ENCODE measurements at places on chromosomes 16 and 17.
A peak's percentile ranks its signal among the peaks of the same experiment; 100 is the strongest.

DNA sequence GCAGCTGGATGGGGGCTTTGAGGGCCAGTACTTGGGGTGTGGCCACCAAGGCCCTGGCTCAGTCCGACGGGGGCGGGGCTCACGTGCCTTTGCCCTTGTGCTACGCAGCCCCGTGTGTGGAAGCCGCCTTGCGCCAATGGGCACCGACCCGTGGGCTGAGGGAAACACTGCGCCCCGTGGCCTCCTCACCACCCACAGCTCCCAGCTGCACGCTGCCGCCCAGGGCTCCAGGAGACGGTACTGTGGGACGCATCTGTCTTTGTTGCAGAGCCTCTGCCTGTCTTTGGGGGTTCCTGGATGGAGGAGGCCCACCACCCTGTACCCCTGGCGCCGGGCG, 7.6 kb downstream of the CDH15 start:
- no peak for DNase-seq

DNA sequence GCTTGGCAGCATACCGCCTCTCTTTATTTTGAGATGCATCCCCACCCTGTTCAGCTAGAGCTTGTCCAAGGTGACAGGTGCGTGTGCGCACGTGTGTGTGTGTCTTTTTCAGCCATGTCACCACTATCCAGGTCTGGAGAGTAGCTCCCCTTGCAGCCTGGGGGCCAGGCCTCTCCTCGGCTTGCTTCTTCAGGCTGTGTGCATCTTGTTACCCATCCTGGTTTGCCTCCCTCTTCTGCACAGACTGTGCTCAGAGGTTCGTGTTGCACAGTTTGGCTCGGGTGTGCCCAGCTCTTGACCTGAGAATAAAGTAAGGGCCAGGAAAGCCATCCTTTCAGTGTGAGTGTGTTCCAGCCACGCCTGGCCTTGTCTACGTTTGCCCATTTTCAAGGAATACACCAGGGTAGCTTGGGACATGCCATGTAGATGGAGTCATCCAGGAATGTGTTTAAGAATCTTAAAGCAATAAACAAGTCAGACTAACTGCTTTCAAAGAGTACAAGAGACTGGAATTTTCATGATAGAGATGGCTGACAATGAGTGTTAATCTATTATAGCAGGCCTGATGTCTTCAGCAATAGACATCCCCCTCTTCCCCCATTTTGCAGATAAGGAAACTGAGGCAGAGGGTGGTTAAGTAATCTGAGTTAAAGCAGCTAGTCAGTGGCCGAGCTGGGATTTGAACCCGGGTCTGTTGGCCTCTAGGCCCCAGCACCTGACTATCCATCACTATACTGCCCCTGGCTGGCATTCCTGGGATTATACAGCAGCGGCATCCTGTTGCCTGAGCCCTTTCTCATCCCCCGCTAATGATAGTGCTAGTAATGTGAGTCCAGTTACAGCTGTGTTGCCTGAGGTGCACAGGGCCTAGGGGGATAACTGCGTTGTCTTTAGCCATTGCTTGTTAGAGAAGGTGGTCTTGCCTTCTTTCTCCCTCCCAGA, 77.9 kb downstream of the KSR1 start:
- DNase-seq = peak; percentile 59

GRCh38 chr17:10661437-10661836, 4.3 kb upstream of the MYH3 start:
- DNase-seq = no peak

GRCh38 chr17:77359236-77359635, 218.5 kb downstream of the SEC14L1 start:
- no peak for DNase-seq

GRCh38 chr16:66032841-66033240, 333.6 kb upstream of the CDH5 start:
- no peak for DNase-seq

DNA sequence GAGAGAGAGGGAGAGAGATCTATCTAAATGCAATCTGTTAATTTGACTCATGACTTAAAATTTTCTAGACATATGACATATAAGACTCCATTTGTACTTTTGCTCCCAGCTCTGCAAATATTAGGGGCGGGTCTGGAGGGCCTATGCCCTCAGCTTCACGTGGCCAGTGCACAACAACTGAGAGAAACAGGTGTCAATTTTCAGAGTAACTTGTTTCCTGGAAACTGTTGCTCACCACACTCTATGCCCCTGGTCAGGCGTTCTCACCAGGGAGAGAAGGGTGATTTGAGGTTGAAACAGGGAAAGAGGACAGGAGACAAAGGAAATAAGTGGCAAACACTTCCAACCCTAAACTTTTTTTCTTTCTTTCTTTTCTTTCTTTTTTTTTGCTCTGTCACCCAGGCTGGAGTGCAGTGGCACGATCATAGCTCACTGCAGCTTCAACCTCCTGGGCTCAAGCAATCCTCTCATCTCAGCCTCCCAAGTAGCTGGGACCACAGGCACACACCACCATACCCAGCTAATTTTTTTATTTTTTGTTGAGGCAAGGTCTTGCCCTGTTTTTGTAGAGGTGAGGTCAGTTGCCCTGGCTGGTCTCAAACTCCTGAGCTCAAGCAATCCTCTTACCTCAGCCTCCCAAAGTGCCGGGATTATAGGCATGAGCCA, 270.0 kb downstream of the SLC39A11 start:
- DNase-seq = no peak

DNA sequence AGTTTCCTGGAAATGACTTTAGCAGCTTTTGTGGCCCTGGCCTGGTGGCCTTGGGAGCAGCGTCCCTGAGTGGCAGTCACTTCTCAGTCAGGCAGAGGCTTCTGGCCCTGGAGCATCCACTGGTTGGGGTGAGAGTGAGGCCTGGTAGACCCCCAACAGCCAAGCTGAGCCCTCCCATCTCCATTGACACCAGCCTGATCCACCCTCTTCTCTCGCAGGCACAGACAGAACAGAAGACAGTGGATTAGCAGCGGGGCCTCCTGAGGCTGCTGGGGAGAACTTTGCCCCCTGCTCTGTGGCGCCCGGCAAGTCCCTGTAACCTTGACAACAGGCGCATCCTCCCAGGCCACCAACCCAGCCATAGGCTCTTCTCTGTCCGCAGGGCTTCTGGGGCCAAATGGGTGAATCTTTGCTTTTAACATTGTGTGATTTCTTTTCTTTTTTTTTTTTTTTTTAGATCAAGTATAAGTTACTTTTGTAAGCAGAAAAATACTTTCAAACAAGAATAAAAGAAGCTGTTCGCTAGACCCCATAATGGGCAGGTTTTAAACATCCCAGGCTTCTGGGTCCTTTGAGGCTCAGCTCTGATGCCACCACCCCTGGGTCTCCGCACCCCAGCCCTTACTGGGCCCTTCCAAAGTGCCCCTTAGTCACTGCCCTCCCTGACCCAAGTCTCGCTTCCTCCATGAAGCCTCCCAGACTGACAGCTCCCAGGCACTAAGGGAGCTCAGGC, 12.7 kb upstream of the FLYWCH1 start:
- DNase-seq = no peak

GRCh38 chr16:787978-788398, at the start of gene RPUSD1:
Gene RPUSD1, minus strand, starts transcription at chr16:788381. Its CDS starts 644 bp downstream, at chr16:787737.
- DNase-seq = no peak

GRCh38 chr16:71264299-71264698, 24.9 kb downstream of the CMTR2 start:
- DNase-seq = no peak

DNA sequence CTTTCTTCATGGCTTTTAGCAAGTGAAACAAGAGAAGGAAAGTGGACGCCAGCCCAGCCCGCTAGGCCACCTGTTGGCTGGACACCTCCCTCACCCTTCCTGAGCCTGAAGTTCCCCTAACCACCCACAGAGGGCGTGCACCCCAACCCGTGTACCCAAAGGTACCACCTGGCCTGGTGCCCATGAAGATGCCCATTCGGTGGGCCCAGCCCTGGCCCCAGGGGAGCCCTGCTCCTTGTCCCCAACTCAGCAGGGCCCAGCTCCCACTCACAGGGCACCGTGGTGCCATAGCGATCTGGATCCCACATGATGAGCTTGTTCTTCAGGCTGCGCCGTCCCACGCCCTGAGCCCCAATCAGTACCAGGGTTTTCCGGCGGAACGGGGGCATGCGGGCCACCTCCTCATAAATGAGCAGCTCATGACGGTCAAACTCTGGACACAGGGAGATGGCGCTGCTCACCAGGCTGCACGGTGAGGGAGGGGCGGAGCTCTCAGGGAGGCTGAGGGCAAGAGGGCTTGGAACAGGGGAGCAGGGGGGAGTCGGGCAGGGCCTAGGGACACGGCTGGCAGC, 26.8 kb downstream of the MPP2 start:
- peak; percentile 73 for DNase-seq

DNA sequence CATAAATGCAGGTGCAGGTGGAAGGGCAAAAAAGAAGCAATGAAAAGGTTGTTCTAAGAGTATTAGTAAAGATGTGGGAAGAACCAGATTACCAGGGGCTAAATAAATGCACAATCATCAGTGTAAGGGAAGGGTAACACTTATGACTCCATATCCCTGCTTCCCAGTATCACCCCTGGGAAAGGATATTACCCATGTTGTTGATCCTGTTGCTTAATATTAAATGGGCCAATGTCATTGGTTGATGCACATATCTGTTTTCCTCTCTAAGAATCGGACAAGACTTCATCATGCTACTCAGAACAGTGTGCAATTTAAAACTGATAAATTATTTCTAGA, 34.7 kb upstream of the ABCA6 start:
- DNase-seq = no peak

DNA sequence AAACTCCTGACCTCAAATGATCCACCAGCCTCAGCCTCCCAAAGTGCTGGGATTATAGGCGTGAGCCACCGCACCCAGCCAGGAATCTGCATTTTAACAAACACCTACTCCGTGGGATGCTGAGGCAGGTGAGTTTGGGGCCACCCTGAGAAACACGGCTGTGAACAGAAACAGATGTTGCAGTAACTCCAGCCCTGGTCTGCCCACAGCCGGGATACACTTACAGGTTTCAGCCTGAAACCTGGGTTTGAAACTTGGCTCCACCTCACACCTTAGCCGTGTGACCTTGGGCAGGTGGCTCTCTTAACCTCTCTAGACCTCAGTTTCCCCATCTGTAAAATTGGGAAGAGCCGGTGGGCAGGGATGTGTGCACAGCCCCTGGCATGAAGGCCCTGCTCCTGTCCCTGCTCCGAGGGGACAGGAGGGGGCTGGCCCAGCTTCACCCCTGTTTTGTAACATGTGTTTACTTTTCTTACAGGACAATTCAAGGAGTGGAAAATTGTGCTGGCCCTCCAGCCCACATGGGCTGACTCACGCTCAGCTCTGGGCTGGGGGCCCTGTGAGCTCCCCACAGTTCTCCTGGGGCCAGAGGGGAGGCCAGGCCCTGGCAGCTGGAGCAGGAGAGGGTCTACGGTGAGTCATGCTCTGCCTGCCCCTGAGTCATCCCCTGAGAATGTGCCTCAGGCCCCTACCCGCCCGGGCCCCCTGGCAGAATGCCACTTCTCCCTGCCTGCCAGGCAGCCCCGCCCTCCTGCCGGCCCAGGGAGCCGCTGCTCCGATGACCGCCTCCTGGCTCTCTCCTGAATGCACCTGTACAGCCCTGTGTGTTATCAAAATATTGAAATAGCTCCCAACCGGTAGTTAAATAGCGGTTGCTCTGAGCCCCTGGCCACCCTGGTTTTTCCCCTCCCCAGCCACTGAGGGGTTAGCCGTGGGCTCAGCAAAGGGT, 7.7 kb upstream of the PPL start:
- no peak for DNase-seq

- no peak for DNase-seq
Observed at GRCh38 chr17:62091804-62092203, 26.7 kb upstream of the MED13 start.

- DNase-seq = no peak
Observed at GRCh38 chr17:32944248-32945020, 16.5 kb downstream of the TMEM98 start.

- peak; percentile 77 for DNase-seq
Observed at GRCh38 chr17:57009737-57010445, 32.0 kb downstream of the SCPEP1 start.

DNA sequence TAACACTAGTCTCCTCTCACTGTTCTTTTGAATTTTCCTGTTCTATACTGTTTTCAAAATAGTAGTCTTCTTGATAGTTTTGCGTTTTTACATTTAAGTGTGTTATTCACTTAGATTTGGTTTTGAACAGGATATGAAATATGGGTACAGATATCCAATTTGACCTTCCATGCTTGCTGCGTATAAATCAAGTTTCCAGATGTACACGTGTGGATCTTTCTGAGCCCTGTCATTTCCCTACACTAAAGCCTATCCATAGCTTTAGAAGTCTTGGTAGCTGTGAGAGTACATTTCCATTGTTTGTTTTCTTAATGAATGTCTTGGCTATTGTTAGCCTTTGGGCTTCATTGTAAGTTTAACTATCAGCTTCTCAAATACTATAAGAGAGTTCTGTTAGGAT, 20.4 kb downstream of the CYLD start:
- DNase-seq = no peak

- DNase-seq = peak; percentile 85
Observed at GRCh38 chr16:87317750-87318644, 805 bp upstream of the C16orf95 start.

- no peak for DNase-seq
Observed at GRCh38 chr17:11130367-11130766, 110.6 kb upstream of the SHISA6 start.

DNA sequence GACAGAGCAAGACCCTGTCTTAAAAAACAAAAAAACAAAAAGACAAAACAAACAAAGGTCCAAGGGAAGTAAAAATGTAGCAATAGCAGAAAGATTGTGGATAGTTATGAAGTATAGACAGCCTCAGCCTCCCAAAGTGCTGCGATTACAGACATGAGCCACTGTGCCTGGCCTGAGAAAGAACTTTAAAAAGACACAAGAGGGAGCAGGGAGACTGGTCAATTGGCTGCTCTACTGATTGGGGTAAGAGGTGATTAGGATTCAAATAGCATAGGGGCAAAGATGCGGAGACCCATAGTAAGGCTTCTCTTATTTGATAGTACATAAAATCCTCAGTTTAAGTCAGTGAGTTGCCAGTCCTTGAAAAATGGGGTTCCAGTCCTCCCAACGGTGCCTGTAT, 518.2 kb upstream of the GOT2 start:
- DNase-seq = no peak

- no peak for DNase-seq
Observed at GRCh38 chr17:65231662-65232335, 94.6 kb downstream of the RGS9 start.

DNA sequence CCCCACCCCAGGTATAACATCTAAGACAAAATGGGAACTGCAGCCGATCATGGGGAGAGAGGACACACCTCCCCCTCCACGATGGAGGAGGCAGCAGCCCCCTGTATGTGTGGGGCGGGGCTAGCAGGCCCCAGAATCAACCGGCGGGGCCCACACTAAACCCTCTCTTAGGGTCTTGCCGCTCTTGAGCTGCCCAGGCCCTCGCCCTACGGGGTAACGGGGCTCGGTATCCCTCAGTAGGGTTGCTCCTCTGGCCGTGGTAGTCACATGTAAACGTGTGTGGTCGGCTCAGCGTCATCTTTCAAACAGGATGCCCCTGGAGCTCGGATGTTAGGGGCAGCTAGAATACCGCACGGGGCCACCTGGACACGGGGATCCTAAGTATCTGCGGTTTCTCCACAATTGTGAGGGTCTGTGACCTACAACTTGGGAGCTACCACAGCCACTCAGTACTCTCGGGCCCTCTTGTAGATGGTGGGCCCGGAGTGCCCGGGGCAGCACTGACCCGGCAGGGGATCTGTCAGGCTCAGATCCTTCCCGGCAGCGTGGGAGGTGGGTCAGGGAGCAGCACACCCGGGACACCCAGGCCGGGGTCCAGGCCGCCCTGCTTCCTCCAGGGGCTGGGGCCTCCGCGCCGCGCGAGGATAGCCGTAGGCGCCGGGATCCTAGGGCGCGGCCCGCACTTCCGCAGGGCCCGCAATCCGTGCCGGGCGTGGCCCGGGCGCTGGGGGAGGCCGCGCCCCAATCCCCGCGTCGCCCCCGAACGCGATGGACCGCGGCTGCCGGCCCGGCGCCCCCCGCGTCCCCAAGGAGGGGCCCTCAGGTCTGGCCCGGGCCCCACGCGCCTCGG, 781 bp downstream of the ARHGDIA start:
- DNase-seq = peak; percentile 91

Measured in spleen (tissue), 13 donors.